Fibroblast of the aortic adventitia (primary cell): ENCODE measurements at places on chromosomes 1 and 21.

- DNase-seq: peak; percentile 83
Measured at GRCh38 chr1:178282949-178283367, 189.1 kb downstream of the RASAL2 start.

DNA sequence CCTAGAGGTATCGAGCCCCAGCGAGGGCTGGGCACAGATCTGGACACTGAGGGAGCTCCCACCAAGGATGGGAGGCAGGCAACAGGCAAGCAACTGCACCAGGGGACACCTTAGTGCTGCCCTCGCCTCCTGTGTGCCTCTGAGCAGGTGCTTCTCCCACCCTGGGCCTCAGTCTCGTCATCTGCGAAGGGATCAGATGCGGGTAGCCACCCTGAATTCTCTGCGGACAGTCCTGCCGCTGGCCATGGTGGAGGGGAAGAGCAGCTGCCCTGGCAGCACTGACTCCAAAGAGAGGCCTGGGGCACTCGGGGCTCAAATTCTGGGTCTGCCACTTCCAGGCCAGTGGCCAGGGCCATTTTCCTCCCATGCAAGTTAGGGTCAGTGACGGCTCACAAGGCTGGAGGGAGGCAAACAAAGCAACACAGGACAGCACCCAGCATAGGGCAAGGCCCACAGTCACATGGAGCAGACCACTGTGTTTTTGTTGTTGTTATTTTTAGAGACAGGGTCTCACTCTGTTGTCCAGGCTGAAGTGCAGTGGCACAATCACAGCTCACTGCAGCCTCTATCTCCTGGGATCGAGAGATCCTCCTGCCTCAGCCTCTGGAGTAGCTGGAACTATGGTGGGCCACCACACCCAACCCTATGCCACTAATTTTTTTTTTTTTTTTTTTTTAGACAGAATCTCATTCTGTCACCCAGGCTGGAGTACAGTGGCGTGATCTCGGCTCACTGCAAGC is 7.1 kb upstream of the SDC3 start:
- no peak for DNase-seq

GRCh38 chr1:245216366-245217115 is 61.8 kb downstream of the KIF26B start:
- no peak for DNase-seq

DNA sequence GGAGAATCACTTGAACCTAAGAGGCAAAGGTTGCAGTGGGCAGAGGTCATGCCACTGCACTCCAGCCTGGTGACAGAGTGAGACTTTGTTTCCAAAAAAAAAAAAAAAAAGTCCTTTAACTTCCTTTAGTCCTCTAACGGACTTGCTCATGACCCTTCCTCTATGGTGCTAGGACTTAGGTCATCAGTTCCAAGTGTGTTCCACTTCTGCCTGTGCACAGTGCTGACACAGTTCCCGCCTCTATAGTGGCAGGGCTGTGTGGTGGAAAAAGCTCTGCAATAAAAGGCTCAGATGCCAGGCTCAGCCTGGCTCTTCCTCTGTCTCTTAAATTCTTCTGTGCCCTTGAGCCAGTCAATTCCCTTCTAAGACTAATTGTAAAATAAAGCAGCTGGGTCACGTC is 22.0 kb downstream of the CC2D1B start:
- DNase-seq: no peak

DNA sequence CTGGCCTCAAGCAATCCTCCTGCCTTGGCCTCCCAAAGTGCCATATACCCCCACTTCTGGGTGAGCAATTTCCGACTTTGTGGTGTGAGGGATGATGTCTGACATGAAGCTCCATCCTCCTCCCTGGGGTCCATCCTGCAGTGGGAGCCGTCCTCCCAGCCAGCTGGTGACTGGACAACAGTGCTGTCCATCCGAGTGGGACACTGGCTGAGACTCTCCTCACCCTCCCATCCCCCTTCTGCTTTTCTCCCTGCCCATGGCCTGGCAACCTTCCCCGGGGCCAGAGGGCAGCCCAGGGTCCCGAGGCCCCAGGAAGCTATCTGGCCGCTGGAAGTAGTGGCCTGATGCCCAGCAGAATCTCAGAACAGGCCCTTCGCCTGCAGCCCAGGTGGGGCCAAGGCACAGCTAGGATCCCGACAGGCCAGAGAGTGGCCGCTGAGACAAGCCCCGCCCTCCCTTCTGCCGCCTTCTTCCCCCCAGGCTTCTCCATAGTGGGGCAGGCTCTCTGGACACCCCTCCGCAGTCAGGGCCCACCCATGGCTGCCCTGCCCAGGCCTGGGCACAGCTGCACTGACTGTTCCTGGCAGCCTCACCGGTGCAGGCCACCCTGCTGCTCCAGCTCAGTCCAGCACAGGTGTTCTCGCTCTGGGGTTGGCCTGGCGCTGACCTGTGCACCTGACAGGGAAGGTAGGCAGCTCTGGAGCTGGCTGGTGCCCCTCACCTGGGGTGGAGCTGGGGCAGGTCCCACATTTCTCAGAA is 8.4 kb upstream of the FAAP20 start:
- DNase-seq: no peak

DNA sequence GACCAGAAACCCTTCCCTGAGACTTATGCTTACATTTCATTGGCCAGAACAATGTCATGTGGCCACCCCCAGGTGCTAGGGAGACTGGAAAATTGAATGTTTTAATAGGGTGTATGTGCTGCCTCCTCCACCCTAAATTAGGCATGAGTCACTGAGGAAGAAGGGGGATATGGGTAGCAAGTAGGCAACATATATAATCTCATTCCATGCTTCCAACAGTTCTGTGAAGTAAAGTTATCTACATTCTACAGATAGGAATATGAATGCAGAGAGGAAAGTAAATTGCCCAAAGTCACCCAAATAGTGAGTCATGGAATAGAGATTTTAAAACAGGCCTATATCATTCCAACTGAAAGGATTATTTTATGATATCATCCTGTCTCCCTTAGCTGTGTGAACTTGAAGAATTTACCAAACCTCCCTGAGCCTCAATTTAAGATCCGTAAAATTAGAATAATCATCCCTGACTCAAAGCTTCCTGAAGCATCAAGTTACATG is 168.6 kb upstream of the FGGY start:
- peak; percentile 84 for DNase-seq

DNA sequence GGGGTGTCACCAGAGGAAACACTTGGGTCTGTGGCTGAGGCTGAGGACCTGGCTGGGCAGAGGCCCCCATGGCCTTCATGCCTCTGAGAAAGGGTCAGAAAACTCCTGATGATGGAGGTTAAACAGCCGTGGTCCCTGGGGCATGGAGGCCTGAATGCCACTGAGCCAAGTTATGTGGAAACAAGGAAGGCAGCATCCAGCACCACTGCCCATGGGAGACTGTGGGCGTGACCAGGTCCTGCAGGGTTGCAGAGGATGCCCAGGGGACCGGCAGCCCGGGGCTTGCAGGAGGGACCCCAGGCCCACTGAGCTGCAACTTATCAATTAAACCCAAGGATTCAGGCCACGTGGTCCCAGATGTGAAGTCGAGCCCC is 18.9 kb upstream of the COL6A2 start:
- DNase-seq: peak; percentile 54
